IMR-90 (cell line): ENCODE measurements at places on chromosomes 2 and 18.

DNA sequence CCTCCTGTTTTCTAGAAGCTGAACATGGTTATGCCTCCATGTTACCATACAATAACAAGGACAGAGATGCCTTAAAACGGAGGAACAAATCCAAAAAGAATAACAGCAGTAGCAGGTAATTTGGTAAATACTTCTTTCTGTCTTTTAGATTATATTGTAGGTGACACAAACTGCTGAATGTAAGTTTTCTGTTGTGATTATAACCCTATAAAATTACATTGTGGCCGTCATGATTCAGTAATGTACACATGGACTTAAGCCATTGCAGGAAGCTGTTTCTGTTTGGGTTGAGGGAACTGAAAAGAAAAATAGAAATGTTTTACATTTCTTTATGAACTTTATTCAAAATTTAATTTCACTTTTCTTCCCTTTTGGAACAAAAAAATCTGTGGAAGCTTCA is 1.2 kb downstream of the MXD1 start:
- peak; percentile 35 for DNase-seq

- DNase-seq, result peak; percentile 93
Measured at GRCh38 chr2:146239392-146240135, 1605.3 kb upstream of the ACVR2A start.

GRCh38 chr18:47999801-48000248 is 69.4 kb upstream of the SMAD2 start:
- DNase-seq, result no peak

GRCh38 chr18:74861154-74861553 is 263.5 kb downstream of the ZNF407 start:
- peak; percentile 78 for DNase-seq

DNA sequence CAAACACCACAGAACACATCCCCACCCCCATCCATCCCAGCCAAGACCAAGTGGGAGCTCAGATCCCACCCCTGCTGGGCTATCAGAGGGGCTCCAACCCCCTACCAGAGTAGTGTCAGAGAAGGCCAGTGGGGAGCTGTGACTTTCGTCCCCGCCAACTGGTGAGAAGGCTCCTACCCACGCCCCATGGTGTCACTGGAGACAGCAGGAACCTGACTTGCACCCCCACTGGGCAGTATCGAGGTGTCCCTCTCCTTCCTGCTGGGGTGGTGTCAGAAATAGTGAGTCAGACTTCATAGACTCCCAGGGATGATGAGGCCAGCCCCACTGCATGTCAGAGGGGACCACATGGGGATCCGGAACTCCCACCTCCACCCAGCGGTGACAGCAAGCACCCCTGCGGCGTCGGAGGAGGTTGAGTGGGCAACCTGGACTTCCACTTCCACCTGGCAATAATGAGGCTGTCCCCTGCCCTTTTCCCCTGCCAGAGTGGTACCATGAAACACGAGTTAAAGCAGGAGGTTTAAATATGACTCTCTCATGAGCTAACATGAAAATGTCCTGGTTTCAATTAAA is 106.7 kb downstream of the CTIF start:
- no peak for DNase-seq

DNA sequence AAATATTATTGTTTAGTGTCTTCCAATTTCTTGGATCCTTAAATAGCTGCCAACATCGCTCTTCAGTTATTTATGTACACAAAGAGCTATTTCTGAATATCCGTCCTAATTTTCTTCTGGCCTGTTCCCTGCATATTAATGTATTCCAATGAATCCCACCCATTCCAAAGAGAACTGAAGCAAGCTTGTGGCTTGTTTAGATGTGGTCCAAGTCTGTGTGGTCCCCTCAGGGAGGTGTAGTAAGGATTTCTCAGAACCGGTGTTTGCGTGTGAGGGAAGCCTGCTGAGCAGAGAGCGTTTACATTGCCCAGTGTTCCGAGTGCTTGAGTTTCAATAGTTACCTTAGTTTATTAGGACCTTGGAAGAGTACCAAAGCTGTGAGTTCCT is 25.1 kb upstream of the IL1R1 start:
- peak; percentile 56 for DNase-seq

DNA sequence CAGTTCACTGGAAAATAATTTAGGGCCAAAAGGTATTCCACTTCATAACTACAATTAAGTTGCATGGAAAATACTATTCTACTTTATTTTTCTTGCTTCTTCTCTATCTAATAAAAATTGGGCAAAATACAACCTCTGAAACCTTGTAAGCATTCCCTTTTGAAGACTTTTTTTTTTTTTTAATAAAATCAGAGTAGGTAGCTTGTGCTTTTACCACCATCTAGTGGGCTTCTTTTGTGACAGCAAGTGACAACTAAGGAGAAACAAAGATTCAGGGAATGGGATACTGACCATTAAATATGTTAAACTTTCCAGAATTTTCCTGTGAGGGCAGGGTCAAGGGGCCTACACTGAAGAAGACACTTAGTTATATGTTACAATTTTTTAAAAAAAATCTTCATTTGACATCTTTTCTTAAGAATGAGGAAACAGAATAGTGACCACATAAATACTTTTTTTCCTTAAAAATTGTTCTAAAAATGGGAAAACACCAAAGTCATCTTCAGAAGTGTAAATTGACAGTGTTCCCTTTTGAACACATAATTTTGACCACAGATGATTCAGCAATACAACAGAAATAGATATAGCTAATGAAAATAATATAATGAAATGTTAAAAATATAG is 1183.2 kb upstream of the ACVR2A start:
- DNase-seq, result peak; percentile 60

DNA sequence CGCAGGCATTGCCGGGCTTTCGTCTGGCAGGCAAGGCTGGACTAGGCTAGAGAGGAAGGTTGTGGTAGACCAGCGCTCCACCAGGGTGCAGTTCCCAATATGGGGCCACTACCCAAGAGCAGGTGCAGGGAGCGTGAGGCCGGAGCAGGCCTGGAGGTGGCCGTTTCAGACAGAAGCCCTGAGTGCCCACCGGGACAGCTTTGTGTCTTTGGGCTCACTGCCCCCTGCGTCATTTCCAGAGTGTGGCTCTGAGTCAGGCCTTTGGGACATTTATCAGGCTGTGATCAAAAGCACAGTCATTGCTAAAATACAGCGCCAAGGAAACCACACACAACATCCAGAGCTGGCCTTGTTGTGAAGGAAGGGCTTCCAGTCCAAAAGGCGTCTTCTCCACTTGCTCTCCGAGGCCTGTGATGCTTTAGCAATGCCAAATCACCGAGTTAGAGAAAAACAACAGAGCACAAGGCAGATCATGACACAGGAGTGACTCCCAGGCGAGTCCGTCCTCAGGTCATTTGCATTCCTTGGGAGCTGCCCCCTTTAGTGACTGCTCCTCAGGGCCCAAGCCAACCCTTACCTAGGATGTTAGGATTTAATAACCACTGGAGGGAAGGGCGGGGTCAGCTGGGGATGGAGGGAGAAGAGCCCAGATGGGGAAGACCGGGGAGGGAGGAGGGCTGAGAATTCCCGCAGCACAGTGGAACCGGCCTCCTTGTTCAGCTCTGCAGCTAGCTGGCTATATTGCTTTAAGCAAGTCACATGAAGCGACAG is 42.3 kb downstream of the RFX8 start:
- DNase-seq, result peak; percentile 19

DNA sequence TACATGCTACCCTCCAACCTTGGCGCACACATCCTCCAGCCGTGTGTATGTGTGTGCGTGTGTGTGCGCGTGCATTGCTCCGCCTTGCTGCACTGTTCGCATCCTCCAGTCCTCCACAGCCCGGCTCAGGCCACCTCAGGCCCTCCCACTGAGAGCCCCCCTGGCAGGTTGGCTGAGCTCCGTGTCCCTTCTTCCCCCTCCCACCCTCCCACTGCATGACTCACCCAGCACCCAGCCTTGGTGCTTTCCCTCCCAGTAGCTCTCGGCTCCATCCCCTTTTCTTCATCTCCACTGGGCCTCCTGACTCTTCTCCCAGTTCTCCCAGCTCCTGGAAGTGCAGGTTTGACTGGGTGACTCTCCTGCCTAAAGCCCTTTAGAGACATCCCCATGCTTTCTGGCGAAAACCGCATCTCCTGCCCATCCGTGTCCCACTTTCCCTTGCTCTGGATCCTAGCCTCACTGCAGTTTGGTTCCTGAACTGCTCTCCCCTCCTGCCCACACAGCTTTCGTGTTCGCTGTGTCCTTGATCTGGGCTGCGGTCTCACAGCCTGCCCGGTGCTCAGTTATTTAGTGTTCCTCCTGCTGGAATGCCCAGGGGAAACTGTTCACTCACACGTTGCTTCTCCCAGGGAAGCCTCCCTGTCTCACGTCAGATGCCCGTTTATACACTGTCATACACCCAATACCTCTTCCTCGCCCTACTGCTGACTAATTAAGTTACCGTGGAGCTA is 4.9 kb downstream of the TMEM177 start:
- DNase-seq, result peak; percentile 28

DNA sequence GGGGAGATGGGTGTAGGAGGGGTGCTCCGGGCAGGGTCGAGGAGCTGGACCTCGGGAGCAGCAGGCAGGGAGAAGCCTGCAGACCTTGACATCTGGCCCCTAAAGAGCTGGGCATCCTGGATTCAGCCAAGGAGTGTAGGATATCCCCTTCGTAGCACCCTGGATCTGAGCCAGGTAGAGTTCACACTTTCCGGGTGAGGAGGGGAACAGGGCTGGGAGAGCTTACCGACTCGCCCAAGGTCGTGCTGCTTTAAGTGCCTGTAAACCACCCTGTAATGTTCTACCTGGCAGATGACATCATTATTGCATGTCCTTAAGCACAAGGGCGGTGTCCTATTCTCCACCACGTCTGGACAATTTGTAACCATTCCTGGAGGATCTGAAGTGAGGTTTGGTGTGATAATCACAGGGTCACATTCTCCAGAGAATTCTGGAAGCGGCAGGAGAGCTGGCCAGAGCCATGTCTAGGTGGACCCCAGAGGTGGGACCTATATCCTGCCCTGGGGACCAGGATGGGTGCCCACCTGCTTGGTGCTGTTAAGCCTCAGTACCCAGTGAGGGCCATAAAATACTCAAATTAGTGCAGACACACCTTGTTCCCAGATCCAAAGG is 14.6 kb downstream of the ITM2C start:
- DNase-seq, result no peak

- no peak for DNase-seq
Measured at GRCh38 chr2:216920143-216920876, 60.4 kb upstream of the TNP1 start.

- DNase-seq, result peak; percentile 63
Measured at GRCh38 chr2:120842456-120843439, 107.1 kb downstream of the GLI2 start.

- no peak for DNase-seq
Measured at GRCh38 chr2:110099471-110100225, 16.0 kb downstream of the MALL start.

GRCh38 chr2:138615257-138615656 is 113.7 kb downstream of the SPOPL start:
- peak; percentile 80 for DNase-seq

DNA sequence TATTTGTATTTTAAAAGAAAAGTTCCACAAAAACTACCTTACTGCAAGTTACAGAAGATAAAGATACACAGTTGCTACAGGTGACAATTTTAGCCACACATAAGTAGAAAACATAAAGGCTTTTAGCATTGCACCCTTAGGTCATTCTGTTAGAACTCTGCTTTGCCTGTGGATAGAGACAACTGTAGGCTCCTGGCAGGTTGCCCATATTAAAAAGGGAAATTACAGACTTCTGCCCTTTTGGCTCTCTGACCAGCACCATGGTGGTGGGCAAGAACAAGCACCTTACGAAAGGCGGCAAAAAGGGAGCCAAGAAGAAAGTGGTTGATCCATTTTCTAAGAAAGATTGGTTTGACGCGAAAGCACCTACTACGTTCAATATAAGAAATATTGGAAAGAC is 223.3 kb downstream of the MC4R start:
- no peak for DNase-seq

- peak; percentile 73 for DNase-seq
Measured at GRCh38 chr2:20182241-20182931, 42.5 kb downstream of the SDC1 start.

GRCh38 chr2:130314377-130314776 is 28.3 kb upstream of the IMP4 start:
- DNase-seq, result no peak

DNA sequence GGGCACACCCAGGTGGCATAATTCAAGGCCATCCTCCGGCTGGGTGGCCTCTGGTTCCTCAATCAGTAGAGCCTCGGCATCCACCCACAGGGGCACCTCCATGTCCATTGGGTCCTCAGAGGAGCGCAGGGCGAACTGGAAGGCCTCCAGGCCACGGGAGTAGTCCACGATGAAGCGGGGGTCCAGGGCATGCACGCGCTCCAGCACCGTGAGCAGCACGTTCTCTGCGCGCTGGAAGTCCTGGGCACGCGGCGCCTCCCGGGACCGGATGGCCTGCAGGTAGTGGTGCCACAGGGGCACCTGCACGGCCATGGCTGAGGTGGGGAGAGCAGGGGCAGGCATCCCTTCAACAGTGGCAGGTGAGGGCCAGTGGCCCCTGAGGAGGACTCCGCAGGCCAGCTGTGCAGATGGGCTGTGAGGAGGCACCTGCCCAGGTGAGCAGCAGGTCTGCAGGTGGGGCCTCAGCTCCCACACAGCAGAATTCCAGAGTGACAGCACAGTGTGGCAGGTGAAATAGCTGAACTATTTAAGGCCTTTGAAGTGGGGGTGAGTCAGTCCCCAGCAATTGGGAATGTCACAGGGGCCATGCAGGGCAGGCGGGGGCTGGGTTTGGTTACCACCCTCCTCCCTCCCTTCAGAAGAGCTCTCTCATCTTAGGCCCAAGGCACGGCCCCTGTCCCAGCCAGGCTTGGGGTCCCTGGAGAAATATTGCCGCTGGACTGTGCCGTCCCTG is at the start of gene MAB21L4:
Gene MAB21L4, minus strand, starts transcription at position 501 of the 733 bp plus-strand sequence. Its CDS starts 159 bp downstream, at position 342.
- no peak for DNase-seq

- no peak for DNase-seq
Measured at GRCh38 chr2:9705196-9705595, 74.4 kb upstream of the YWHAQ start.

GRCh38 chr2:39782591-39782990 is 3.5 kb upstream of the THUMPD2 start:
- DNase-seq, result no peak

DNA sequence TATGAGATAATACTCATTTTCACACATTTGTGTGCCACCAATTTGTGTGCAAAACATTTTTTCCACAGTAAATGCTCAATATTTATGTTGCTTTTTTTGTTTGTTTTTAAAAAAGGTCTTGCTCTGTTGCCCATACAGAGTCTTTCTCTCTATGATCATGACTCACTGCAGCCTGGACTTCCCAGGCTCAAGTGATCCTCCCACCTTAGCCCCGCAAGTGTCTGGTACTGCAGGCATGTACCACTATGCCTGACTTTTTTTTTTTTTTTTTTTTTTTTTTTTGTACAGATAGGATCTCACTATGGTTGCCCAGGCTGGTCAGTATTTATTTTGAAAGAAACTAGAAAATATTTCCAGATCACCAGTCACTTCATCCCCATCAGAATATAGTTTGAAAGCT is 297.8 kb upstream of the GYPC start:
- no peak for DNase-seq

DNA sequence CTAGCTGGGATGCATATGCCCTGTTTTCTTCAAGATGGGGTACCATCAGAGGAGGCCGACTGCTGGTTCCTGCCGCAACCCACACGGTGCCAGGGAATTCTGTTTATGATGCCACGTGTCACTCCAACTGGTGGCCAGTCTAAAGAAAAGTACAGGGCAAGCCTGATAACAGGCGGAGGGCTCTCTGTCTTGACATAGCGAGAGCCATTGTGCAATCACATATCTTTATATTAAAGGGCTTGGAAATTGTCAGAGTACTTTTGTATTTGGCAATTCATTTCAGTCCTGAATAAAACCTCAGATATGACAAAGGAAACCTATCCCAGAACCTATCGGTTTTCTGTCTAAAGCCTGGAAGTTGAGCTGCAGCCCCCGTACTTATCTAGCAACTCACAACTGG is 768.4 kb downstream of the TDRD15 start:
- DNase-seq, result no peak
